Omental fat pad (tissue), 4 donors: ENCODE measurements at places on chromosomes 16 and 17.

DNA sequence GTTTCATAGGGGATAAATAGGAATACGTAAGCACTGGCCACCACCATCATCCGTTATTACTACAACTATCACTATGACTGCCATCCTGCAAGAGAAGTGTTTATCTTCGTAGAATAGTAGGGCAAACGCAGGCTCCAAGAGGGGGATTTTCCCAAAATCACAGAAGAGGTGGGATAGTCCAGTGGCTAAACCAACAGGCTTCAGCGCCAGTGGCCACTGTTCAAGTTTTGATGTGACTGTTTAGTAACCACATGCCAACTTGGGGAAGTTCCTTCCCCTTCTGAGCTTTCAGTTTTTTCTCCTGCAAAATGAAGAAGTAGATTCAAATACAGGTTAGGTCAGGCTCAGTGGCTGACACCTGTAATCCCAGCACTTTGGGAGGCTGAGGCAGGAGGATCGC lies 60.7 kb upstream of the GRIN2A start:
- DNase-seq, result no peak

DNA sequence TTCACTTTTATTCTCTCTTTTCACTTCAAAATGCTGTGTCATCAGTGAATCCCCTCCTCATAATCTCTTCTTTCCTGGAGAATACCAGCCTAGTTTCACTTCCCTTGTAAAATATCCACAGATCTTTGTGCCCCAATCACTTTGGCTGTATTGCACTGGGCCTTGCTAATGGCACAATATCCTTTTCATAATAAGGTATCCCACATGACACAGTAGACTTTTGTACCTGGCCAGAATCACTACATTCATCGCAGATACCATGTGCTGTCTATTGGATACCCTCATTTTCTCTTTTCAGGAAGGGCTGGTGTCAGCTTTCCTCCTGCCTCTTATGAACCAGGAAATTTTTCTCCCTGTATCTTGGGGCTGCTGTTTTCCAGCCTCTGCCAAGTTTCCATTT lies 25.7 kb upstream of the TOX3 start:
- DNase-seq, result no peak

- DNase-seq, result no peak
Measured at GRCh38 chr17:79035686-79036085, 11.7 kb downstream of the C1QTNF1 start.

DNA sequence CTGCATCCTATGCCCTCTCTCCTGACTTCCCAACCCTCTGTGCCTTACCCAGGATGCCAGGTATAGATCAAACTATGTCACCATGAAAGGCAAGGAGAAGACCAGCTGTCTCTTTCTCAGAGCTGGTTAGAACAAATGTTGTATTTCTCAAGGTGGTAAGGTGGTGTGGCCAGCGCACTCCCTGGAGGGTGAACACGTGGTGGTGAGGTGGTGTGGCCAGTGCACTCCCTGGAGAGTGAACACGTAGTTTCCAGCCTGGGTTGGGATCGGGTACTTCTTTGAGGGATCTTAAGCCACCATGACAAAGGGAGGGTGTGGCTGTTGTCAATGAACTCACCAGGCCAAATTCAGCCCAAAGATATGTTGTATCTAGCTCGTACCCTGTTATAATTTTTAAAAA lies 26.8 kb downstream of the KATNIP start:
- no peak for DNase-seq

DNA sequence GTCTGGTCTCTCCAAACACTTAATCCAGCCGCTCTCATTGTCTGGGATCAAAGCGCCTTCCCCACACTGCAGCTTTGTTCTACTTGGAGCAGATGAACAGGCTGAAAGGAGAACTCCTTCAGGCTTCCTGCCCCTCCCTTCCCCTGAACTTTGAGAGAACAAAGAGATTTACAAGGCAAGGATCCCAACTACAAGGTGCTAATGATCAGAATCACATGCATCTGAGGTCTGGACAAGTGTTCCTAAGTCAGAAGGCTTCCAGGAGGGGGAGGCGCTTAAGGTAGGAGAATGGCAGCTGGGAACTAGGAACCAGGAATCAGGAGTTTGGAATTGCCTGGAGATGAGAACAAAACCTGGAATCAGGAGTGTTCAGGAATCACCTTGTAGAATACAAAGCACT lies 606.3 kb upstream of the CDH11 start:
- no peak for DNase-seq

GRCh38 chr16:67653128-67653788 lies 6.8 kb downstream of the ACD start:
- DNase-seq, result no peak

DNA sequence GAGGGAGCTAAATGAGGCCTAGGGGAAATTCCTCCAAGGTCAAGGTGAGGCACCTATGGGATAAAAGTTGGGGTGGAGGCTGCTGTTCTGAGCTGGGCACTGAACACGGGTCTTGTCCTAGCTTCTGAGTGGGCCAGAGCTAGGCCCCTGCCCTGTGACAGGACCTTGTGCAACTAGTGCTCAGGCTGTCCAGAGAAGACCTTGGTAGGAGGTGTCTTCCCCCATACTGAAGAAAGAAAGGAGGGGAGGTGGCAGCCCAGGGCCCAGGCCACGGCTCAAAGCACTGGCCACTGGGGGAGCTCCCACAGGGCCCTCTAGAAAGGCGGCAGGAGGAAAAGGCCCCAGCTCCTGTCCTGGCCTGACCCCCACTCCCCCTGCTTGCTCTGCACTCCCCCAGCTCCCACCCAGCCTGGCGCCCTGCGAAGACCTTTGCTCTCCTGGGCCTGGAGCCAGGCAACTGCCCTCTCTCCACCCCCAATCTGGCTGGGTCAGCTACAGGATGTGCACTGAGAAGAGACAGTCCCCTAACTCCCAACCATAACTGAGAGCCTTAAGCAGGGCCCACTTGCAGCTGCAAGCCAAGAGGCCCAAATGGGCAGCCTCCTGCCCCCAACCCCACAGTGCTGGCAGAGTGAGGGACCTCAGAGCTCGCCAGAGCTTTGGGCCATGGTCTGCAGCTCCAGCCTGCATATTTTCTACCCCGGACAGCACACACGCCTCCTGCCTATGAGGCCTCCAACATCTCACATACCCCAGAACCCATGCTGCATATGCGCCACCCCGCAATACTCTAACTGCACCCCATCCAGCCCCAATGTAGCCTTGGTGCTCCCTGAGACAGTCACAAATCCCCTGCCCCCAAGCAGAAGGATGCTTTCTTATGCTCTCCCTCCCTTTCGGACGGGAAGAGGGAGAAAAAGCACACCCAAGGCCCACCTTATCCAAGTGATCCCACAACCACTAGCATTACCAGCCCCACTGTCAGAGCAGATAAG lies 15.3 kb downstream of the HSD11B2 start:
- DNase-seq, result no peak

GRCh38 chr17:75315541-75316243 lies 26.5 kb upstream of the SLC25A19 start:
- no peak for DNase-seq

DNA sequence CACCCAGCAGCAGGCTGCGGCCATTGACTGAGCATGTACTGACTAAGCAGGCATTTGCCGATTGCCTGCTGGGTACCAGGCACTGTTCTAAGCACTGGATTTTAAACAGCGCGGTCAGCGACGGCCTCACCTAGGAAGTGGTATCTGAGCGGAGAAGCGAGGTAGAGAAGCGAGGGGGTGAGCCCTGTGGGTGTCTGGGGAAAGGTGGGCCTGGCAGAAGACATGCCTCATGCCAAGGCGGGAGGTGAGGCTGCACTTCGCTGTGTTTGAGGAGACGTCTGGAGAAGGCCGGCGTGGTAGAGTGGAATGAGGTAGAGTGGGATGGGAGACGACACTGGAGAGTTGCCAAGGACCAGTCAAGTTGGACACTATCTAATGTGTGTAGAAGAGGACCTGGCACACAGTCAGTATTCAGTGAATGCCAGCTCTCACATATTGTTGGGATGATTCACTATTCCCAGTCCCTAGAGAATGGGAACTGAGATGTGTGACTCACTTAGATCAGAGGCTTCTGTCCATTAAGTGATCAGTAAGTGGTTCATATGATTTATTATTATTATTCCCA lies 14.4 kb downstream of the SYCE1L start:
- DNase-seq, result peak; percentile 50

GRCh38 chr16:24734382-24734781 lies 4.9 kb downstream of the TNRC6A start:
- DNase-seq, result no peak

DNA sequence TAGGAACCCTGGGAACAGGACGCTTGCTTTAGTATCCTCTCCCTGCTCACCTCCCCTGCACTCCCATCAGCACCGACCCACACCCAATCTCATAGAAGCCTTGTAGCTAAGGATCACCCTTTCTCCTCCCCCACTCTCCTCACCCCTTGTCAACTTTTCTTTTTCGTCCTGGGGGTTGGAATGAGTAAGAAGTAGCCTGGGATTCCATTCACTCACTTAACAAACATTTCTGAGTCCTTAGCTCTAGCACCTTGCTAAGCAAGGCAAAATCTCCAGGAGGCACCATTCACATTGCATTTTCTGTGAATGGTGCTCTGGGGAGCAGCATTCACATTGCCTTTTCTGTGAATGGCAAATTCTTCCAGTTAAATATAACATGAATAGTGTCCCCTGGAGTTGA lies 1.1 kb upstream of the PGAP3 start:
- no peak for DNase-seq

- no peak for DNase-seq
Measured at GRCh38 chr17:10776381-10776780, 27.5 kb downstream of the TMEM238L start.

DNA sequence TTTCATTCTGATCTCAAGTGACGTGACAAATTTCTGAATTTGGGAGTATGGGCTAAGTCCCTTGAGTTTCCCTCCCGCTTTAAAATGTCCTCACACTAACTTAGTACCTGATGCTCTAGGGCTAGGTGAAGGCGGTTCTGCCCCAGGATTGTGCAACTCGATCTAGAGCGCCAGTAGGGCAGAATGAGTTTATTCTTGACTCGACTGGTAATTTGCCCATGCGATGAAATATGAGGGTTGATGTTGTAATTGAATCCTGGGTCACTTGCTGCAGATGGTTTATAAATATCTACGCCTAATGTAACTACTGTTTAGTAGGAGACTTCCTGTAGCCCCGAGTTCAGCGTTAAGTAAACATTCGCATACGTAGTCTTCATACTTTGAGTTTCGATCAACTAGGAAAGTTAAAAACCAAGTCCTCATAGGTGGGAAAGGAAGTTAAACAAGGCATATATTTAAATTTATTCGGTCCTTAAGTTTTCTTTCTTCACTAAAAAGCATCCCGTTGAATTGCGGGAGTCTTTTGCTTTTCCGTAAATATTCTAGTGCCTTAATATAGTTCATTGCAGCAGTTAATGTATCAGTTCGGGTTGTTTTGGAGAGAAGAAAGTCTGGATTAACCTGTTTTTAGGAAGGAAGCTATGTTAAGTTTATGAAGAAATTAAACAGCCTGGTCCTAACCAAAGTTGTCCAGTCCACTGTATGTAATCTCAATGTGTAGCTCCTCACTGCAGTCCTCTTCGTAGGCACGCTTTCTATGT lies 1.6 kb downstream of the CTCF start:
- DNase-seq, result no peak

DNA sequence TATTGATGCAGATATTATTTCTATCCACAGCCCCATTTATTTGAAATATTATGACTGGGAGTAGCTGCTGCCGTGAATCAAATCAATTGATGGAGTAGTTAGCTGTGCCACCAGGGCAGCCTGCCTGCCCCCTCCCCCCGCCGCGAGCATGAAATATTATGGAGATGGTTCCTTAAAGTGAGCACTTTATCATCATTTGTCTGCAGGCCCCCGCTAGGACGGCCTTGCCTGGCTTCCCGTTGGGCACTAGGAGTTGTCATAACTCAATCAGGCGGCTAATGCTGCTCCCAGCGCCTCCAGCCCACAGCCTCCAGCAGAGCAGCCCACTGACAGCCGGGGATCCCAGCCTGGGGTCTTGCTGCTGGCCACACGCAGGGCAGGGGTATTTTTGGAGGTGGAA lies 173.9 kb downstream of the SALL1 start:
- DNase-seq, result no peak

- DNase-seq, result no peak
Measured at GRCh38 chr17:57574040-57574513, 171.0 kb downstream of the CCDC182 start.

DNA sequence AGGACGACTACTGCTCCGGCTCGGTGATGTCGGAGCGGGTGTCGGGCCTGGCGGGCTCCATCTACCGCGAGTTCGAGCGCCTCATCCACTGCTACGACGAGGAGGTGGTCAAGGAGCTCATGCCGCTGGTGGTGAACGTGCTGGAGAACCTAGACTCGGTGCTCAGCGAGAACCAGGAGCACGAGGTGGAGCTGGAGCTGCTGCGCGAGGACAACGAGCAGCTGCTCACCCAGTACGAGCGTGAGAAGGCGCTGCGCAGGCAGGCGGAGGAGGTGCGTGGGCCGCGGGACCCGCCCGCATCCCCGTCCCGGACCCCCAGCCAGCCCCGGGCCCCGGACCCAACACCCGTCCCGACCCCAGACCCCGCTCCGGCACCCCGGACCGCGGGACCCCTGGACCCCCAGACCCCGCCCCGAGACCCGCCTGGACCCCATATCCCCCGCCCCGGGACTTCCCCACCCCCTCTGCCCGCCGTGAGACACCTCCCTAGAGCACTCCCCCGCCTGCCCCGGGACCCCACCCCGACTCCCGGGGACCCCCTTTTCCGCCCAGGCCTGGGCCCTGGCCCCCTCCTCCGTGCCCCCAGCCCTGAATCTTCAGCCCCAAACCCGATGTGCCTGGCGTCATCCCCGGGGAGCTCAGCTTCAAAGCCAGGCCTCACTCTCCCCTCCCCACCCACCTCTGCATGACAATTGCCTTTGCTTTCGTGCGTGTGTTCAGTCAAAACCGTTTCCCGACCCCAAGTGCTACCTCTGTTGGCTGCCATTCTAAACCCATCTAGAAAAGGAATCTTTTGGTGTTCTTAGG lies 594 bp downstream of the MAPK8IP3 start:
- no peak for DNase-seq

DNA sequence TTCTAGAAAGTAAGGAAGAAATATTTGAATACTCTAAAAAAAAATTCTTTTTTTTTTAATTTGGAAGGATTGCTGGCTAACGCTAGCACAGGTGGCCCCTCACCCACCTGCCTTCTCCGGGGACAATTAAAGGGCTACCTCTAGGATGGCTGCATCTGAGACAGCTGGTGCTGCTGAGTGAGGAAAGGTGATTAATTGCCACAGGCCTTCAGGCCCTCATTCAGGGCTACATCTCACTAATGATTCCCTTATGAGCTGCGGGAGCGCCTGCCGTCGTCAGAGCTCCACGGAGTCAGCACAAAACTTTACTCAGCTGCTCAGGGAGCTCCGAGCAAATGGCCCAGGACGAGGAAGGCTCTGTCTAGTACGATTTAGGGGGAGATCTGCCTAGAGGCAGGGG lies 27.0 kb upstream of the AKTIP start:
- DNase-seq, result no peak

DNA sequence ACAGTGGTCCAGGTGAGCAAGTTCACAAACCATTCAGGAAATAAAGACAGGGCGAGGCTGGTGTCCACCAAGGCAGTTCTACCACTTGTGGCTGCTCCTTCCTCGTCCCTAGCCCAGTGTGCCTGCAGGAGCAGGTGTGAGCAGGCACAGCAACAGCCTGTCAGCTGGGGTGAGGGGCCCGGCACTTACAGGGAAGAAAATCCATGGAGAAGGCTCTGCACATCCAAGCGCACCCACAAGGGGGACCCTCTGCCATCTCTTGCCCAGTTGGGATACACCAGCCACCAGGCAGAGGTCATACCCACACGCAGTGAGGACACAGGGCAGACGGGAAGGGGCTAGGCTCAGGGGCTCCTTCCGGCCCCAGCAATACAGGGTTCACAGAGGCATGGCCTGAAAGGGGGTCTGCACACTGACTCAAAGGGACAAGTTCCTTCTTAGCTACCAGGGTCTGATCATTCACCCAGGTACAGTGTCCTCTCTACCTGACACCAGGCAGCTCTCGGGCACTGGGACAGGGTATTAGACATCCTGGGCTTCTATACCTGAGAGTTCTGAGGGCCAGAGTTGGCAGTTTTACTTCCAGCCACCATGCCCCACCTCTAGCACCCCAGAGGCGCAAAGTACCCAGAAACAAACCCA lies 27.0 kb downstream of the CDIP1 start:
- no peak for DNase-seq
